Right renal cortex interstitium (tissue), 3 donors: ENCODE measurements at places on chromosomes 1 and 21.

- no peak for DNase-seq
Measured at GRCh38 chr1:78143673-78144072, 97.9 kb downstream of the GIPC2 start.

- no peak for DNase-seq
Measured at GRCh38 chr1:247749870-247750269, 1.9 kb upstream of the OR14A2 start.

GRCh38 chr1:1364266-1364665 is 5.9 kb upstream of the MXRA8 start:
- no peak for DNase-seq

DNA sequence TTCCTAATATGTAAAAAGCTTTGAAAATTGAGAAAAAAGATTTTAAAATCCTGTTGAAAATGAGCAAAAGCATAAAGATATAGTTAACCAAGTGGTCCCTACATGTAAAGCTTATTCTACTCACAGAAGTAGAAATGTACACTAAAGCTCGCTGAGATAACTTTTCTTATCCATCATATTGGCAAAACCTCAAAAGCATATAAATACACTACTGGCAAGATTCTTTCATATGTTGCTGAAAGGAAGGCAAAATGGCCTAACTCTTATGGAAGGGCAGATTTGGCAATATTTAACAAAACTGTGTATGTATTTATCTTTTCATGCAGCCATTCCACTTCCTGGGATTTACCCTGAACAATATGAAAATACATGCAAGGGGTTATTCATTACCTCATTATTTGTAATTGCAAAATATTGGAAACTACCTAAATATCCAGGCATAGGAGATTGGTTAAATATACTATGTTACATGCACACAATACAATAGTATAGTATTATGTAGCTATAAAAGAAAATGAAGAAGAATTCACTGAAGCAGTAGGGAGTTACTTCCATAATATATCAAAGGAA is 43.2 kb upstream of the LYPLAL1 start:
- DNase-seq = no peak

- no peak for DNase-seq
Measured at GRCh38 chr1:56910441-56910985, 55.3 kb downstream of the C8B start.

DNA sequence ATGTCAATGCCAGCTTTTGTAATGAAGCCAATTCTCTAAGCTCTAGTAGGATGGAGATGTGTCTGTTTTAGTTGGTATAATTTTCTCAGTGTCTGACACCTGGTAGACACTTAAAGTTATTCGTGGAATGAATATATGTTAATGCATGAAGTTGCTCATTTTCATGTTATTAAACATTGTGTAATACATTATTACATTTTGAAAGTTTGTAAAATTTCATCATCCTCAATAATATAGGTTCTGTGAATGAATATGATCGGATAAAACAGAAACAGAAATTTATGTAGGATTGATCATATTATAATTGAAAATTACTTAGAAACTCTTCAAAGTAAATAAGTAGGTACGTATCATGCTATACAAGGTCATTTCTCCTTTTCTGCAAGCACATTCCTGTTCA is 625.3 kb downstream of the PLA2G4A start:
- DNase-seq = no peak

DNA sequence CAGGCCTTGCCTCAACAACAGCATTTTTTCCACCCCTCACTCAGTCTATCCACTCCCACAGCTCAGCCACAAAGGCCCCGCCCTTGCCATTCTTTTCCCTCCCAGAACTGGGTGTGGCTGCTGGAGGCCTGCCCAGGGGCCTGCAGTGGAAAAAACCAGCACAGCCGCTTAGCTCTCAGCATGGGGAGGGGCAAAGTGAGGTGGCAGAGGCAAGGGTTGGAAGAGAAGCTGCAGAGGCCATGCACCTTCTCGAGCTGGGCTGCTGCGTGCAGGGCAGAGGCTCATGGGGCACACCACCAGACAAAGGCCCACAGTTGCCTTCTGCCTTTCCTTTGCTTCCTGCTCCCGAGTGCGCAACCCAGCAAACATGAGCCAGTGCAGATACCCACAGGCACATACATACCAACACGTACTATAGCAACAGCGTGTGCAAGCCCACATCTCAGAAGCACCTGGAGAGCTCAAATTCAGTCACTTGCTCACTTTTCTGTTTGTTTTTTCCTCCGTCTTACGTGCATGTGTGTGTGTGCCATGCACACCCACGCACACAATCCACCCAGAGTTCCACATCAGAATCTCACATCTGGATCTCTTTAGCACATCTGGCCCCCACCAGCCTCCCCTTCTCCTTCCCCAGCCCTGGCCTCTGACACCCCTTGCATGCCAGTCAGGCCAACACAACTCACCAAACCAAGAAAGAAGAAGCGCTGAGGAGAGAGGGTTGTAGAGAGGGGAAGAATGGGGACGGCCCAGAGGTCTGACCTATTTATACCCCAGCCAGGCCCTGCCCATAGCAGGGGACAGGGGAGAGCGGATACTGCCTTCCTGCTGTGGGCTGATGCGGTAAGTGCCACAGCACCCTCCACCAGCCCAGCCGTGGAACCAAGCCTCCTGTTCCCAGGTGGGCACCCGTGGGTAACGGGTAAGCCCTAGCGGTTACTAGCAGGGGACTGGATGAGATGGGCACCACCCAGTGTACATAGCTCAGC is at the start of gene S100A4:
TSS of gene S100A4 (minus strand) at position 740 of the 989 bp plus-strand sequence. CDS start 1,012 bp downstream, outside the sequence.
- DNase-seq = no peak

DNA sequence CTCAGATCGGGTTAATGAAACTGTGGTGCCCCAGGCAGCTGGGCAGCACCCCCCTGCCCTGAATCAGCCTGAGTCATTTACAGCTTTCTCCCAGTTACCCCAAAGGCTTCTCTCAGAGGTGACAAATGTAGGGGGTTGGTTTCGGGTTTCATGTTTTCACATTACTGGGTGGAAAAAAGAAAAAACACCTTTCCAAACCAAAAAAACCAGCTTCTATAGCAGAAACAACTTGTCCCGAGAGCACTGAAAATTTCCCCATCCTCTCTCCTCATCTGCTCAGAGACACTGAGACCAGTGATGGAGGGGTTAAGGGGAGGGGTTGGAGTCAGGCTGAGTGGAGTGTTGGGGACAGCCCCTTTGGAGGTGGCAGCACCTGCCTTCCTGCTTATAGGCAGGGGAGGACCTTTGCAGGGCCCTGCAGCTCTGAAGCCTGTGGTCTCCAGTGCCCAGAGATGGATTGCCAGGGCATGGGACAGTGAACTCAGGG is 15.6 kb downstream of the UTP11 start:
- DNase-seq = no peak

DNA sequence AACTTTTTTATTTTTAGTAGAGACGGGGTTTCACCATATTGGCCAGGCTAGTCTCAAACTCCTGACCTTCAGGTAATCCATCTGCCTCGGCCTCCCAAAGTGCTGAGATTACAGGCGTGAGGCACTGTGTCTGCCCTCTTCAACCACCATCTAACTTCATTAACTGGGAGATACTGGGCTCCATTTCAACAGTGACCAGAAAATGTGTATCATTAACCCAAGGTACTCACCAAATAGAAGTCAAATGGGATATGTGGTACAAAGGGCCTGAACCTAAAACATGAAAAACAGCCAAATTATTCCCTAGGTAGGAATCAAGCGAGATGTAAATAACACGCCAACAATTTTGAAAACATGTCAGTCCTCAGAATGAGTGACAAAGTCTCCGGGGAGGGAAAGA is 1.2 kb downstream of the ILF2 start:
- DNase-seq = no peak

DNA sequence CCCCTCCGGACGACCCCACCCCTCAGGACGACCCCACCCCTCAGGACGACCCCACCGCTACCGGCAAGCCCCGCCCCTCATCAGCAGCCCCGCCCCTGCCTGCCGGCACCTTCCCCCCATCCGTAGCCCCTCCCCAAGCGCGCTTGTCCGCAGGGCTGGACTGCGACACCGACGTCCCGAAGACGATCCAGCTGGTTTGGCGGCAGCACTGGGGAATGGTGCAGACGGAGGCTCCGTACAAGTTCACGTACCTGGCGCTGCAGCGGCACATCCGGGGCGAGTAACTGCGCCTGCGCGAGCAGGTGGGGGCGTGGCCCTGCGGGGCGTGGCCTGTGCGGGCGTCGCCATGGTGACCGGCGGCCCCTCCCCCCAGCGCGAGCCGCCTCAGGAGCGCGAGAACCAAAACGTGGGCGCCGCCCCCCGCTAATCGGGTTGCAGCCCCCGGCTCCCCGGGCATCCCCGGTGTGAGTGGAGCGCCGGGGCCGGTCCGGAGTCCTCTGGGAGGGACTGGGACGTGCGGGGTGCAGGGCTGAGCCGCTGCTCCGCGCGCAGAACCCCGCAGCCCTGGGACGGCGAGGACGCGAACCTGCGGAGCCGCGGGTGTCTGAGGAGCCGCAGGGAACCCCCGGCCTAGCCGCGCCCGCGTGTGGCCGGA is 4.9 kb downstream of the RNF223 start:
- DNase-seq = no peak

DNA sequence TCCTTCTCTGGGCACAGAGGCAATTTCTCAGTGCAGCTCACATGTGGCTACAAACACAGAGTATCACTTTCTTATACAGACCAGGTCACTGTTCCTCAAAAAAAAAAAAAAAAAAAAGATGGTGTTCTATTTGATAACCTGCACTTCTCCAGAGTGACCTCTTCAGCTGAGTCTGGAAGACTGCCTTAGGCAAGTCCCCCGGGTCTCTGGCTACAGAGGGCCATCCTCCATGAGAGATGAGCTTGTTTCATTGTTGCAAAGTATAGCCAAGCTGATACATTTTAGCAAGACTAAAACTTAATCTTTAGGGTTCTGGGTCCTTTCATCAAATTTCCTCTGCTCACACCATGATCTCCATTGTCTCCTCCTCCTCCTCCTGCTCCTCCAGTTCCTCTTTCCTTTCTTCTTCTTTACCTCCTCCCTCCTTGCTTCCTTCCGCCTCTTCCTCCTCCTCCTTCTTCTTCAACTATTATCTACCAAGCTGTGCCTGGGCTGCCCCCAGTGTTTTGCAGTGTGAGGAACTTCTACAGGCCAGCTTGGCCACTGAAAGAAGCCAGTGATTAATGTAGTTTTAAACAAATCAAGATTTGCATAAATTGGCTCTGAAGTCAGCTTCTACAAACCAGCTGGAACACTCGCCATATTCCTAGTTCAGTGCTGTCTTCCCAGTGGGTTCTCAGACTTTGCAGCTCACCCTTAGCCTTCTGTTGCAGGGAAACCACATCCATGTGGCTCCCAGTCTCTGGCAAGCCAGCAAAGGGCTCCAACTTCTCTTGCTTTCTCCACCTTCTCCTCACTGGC is 139.4 kb downstream of the RUNX1 start:
- no peak for DNase-seq

DNA sequence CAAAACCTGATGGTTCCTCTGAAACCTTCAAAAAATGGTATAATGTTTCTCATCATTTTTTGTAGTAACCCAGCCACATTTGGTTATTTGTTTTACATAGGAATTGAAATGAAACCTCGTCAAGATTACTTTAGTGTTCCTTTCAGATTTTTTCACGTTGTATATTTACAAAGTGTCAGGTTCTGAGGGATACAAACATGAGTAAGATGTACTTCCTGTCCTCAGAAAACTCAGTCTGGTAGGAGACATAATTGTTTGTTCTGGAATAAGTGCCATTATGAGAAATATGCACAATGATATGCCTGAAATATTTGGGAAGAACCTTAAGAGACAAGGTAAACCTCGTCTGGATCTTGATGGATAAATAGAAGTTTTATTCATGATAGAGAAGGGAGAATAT is 145.5 kb downstream of the USP25 start:
- DNase-seq = no peak

- DNase-seq = no peak
Measured at GRCh38 chr21:17436626-17437111, 76.2 kb upstream of the CXADR start.

DNA sequence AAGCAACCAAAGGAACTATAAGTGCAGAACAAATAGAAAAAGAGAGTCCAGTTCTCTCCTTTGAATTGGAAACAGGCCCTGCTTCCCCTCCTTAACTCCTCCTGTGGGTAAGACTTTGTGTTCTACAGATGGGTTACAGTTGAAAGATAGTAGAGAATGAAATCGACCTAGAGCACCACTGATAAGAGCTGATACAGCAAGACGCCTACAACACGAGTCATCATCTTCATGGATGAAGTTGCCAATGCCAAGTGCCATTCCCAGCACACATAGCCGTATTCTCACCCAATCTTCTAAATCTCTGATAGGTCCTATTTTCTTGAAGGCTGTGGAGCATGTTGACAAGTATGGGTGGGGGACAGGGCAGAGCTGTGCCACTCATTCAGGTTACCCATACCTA is 99.8 kb upstream of the CAMK1G start:
- DNase-seq = no peak

DNA sequence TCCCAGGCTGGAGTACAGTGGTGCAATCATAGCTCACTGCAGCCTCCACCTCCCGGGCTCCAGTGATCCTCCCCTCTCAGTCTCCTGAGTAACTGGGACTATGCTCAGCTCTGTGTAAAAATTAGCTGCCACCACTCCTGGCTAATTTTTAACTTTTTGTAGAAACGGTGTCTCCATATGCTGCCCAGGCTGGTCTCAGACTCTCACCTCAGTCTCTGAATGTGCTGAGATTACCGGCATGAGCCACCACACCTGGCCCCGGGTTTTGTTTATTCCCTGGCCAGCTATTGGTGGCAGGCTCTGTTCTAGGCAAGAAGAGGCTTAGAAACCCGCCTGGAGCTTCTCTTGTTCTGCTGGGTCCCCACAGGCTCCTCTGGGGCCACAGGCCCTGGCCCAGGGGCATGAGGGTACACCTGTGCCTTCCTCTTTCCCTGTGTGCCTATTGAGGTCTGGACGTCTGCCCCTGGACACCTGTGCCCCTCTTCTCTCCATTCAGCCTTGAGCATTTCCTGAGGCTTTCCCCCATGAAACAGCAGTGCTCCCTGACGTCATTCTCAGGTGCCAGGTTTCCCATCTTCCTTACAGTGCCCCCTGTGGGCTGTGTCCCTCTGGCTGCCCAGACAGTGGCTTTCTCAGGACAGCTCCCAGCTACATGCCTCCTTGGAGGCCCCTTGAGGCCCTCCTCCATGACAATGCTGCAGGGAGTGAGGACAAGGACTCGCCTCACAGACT is 57.5 kb downstream of the PCP4 start:
- DNase-seq = no peak

- DNase-seq = no peak
Measured at GRCh38 chr1:20728371-20729154, 3.9 kb downstream of the SH2D5 start.

DNA sequence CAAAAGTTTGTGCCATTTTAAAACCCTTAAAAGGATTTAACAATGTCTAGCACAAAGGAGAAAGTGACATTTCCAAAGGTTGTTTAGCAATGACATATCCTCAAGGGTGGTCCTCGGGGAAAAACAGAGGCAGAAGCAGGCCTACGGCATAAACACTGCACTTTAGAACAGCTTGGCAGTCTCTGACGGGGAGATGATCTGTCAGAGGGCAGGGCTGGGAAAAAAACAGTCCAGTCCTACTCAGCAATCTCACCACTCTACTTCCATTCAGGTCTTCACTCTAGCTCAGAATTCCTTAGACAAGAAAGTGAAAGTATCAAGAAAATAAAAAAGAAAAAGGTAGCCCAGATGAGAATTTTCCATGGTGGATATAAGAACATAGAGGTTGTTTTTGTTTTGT is 4.1 kb downstream of the CRYZ start:
- no peak for DNase-seq
